ENCODE measurements at places on chromosomes 13 and 19. TPM values are rescaled to one million over a fixed set of nuclear protein-coding genes. Genes with fewer than 3 reads are reported as not detected.

DNA sequence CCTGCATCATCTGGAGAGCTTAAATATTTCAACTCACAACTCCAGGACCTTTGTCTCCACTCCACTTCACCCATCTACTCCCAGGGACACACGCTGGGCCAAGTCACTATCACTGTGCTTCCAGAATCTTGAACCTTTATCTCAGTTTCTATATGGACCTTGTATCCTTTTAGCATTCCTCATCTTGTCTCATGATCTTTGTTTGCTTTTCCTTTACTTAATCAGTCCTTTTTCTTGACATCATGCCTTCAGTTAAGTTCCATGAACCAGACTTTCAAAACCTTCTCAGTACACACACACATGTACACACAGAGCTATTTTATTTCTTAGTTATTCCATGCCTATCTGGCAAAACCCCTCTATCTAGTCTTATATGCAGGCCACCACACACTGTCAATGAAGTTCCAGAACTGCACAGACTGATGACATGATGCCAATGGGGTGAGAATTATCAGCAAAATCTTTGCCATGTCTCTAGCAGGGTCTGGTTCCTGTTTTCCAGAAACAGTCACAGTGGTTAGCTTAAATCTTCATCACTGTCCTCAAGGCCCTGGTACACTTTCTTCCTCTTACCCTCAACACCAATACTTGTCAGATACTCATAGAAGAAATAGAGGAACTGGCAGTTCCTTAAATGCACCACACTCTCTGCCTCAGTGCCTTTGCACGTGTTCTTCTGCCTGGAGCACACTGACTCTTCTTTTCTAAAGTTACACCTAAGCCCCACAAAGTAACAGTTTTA lies 77.6 kb upstream of the STARD13 start:
- no peak for DNase-seq

GRCh38 chr19:54287456-54287855 lies 6.5 kb upstream of the LILRB2 start:
- no peak for DNase-seq

- DNase-seq, result no peak
These were observed 30.2 kb downstream of the RXFP2 start for GRCh38 chr13:31769575-31769974.

- DNase-seq, result no peak
These were observed 10.7 kb downstream of the EPSTI1 start for GRCh38 chr13:42981317-42981716.

- no peak for DNase-seq
These were observed 171.5 kb upstream of the SLITRK6 start for GRCh38 chr13:85970727-85971126.

DNA sequence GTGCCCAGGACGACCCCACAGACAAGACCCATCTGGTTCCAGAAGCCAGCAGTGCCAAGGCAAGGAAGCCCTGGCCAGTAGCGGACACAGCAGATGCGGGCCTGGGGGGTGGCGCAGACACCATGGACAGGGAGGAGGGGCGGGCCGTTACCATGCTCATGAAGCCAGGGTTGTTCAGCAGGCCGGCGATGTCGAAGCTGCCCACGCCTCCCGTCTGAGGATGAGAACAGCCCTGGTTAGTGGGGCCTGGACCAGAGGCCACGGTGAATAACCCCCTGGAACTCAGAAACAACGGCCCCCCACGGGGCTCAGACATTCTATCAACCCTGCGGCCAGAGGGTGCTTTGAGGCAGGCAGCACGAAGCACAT lies 21.5 kb upstream of the SLC39A3 start:
- DNase-seq, result no peak

- DNase-seq, result no peak
These were observed 1.3 kb downstream of the ISOC2 start for GRCh38 chr19:55459950-55460657.

- DNase-seq, result no peak
These were observed 15.1 kb upstream of the ZNF507 start for GRCh38 chr19:32330213-32330857.

DNA sequence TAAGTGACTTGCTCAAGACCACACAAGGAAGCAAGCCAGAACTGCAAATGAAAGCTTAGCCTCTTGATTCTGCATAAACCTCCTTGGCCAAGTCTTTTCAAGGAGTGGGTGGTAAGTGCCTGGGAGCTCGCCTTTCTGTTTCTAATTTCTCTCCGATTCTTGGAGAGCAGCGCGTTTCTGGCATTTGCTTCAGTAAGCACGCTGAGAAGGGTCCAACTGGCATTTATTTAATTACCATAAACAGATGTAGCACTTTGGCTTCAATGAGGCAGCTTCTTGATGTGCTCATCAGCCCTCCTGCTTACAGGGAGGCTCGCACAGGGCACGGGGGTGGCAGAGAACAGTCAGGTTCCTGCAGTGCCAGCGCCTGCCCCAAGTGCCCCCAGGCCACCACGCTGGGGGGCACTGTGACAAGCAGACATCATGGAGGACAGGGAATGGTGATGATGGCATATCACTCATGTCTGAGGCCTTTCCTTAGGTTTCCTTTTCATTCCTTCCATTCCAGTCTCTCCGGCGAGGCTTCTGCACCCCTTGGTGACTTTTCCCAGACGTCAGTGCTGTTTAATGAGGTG lies 13.3 kb downstream of the SIAH3 start:
- no peak for DNase-seq

DNA sequence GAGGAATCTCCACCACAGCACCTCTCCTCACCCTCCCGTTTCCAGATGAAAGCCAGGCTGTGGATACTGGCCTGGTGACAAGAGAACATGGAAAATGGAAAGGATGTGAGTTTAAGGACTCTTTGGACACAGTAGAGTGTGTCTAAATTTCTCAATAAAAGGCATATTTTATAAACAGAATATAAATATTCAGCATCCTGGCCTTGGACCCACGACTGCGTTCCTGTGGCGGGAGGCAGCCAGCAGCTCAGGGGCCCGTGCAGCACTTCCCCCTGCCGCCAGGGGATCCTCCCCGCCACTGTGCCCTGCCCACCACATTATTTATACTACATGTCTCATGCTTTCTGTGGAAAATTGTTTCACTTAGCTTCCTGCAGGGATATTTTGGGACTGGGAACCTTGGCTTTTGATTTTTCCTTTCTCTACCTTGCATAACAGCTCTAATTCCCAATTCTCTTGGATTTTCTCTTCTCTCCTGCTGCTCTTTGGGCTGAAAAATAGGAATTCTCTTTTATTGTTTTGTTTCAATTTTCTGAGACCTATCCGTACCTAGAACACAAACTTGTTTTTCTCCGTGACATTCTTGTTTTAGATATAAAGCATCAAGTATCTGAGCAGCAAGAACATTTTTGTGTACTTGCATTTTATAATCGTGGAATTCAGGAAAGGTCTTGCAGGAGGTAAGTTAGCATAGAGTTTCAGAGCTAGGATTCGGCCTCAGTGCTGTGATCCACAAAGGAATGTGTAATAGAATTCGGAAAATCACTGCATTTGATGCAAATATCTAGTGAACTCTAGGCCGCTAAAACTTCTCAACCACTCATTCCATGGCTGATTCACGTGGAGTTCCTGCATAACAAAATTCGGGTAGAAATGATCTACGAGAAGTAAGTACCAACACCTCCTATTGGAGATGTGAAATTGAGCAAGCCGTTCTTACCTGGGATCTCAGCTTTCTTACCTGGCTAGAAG lies 107.7 kb upstream of the SPATA13 start:
- DNase-seq, result no peak

- no peak for DNase-seq
These were observed 8.8 kb downstream of the SERPINE3 start for GRCh38 chr13:51348069-51348967.

GRCh38 chr13:54953786-54954185 lies 1925.2 kb downstream of the OLFM4 start:
- DNase-seq, result no peak

GRCh38 chr13:73403355-73404120 lies 344.7 kb downstream of the KLF5 start:
- no peak for DNase-seq

- DNase-seq, result no peak
These were observed 10.8 kb downstream of the ALOX5AP start for GRCh38 chr13:30745906-30746686.

GRCh38 chr13:44142941-44143665 lies 230.5 kb upstream of the SERP2 start:
- no peak for DNase-seq

- no peak for DNase-seq
These were observed 138.8 kb upstream of the RNF113B start for GRCh38 chr13:98315902-98316301.

GRCh38 chr13:47188802-47189201 lies 291.9 kb upstream of the HTR2A start:
- no peak for DNase-seq

- DNase-seq, result no peak
These were observed 59.6 kb downstream of the PDS5B start for GRCh38 chr13:32645854-32646253.

- no peak for DNase-seq
These were observed 151.3 kb upstream of the IPO5 start for GRCh38 chr13:97802213-97802612.

DOCK6 gene
- 42.9 TPM for polyA plus RNA-seq

LTBP4 gene
- 302 TPM for polyA plus RNA-seq

TMEM38A gene
- 3.7 TPM for polyA plus RNA-seq

ZNF564 gene
- polyA plus RNA-seq, result 7.2 TPM

LRRC63 gene
- 0.18 TPM for polyA plus RNA-seq

ZNF677 gene
- polyA plus RNA-seq, result 54.5 TPM

MAP1S gene
- 41.7 TPM for polyA plus RNA-seq

LILRA5 gene
- 0.37 TPM for polyA plus RNA-seq

LILRA1 gene
- 0.20 TPM for polyA plus RNA-seq
